Naive B cell (primary cell): ENCODE measurements at places on chromosomes 2 and 18.

- DNase-seq: no peak
Observed at GRCh38 chr2:143148757-143149156, 19.5 kb downstream of the ARHGAP15 start.

GRCh38 chr2:118990757-118991545 is 49.0 kb downstream of the MARCO start:
- DNase-seq: no peak

DNA sequence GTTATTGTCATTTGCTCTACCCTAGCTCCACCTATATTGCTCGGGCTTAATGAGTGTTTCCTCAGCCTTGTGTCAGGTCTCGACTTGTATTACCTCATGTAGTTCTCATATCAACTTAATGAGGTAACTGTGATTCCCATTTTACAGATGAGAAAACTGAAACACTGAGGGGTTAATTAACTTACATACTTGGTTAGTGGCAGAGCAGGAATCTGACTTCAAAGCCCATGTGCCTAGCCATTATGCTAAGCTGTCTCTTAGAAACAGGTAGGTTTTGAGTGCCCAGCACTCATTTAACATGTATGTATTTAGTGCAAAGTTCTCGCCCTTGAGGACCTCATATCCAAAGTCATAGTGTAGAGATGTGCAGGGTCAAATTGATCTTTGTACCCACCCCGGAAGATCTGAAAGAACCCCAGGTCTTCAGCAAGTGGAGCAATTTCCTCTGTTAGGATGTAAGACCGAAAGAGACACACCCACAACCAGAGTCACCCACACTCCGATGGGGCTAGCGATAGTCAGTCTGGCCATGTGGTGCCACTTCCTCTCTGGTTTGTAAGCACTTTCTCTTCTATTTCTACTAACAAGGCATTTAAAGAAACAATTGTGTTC is 121.0 kb upstream of the SLC39A10 start:
- peak; percentile 71 for DNase-seq

DNA sequence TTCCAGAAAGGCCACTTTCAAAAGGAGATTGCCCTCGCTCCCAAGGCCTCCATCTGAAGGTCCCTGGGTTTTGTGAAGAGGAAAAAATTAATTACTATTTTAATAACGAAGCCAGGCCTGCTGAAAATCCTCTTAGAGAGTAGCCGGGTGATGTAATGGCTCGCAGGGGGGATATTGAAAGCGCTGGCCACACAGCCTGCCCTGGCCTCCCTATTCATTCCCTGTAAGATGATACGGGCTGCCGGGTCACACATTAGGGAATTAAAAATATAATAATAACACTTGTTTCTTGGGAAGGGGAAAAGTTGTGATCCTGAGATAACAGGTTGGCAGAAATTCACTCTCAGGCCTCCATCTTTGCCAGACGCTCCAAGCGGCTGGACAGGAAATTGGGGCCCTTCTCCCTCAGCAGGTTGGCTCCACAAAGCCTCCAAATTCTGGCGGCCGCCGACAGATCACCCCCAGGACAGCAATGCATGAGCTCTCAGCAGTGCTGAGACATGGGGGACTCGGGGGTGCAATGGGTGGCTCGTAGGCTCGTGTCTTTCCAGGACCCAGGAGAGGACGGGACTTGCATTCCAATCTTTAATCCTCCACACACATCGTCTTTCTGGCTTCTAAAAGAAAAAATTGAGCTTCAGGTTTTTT is 299.9 kb upstream of the SALL3 start:
- DNase-seq: no peak

DNA sequence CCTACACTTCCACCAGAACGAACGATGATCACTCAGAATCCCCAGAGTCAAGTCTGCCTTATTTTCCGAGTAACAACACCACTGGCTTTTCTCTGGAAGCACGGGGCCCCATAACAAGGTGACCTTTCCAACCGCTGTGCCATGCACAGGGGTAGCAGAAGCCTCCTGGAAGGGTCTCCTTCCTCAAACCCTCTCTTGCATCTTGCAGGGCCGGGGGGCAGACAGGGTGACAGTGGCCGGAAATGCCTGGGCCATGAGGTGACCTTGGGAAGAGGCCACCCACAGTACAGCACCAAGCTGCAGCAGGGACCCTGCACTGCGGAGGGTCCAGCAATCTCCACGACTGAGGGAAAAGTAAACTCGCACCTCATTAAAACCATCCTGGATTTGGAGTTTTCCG is 108.5 kb downstream of the PXDN start:
- no peak for DNase-seq

DNA sequence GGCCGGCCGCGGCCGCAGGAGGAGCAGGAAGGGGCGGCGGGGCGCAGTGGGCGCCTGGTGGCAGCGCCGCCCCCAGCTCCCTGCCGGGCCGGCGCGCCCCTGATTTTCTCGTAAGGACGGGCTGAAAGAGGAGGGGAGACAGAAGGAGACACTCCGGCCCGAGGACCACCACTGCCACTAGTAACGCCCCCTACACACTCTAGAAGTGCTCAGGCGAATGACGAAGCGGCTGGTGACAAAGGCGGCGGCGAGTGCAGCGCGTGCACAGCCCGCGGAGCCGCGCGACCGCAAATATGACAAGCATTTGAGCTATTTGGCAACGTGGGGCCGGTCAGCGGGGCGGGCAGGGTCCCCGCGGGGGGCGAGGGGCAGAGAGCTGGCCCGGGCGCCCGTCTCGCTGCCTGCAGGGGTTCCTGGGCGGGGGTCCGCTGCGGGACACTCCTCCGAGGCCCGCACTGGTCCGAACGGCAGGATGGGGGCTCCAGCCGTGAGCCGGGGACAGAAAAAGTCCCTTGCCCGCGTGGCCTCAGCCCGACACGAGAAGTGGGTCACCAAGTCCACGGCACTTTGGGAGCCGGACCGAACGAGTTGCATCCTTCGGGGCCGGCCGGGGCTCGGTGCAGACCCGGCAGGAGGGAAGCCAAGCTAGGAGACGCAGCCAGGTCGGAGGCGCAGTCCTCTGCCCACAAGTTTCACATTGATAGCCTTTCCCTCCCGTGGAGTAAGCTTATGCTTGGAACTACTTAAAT is 524 bp upstream of the SERTAD2 start:
- DNase-seq: peak; percentile 80

DNA sequence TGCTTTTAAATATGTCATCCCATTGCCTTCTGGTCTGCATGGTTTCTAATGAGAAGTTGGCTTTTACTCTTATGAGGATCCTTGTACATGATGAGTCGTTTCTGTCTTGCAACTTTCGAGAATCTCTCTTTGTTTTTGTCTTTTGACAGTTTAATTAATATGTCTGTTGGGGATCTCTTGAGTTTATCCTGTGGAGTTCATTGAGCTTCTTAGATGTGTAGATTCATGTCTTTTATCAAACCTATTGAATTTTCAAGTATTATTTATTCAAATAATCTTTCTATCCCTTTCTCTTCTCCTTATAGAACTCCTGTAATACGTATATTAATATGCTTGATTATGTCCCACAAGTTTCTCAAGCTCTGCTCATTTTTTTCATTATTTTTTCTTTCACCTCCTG is 67.9 kb downstream of the TMEM185B start:
- no peak for DNase-seq

DNA sequence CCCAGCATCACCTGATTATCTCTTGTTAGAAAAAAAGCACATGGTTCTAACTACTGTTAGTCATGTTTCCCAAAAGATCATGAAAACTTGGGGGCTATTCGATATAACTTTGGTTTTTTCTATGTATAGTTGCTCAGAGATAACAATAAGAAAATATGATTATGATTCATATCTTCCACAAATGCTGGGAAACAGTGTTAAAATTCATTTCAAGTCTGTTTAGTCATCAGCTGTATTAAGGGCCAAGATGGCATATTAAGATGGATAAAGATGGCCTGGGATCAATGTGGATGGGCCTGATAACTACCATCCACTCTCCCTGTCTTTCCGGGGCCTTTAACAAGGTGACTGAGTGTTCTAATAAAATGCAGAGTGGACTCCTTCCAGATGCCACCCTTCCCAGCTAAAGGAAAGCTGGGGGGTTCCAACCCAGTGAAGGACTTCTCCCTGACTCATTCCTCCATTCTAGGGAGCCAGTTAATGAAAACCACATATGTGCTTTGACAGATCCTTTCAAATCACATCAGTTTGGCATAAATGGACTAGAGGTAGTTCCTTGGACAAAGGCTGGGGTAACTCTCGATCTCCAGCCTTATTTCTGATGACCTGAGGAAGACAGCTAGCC is 221.6 kb downstream of the VAPA start:
- no peak for DNase-seq

GRCh38 chr18:6328621-6329010 is 86.1 kb downstream of the L3MBTL4 start:
- DNase-seq: no peak

GRCh38 chr2:168336786-168337388 is 89.5 kb upstream of the STK39 start:
- peak; percentile 10 for DNase-seq

DNA sequence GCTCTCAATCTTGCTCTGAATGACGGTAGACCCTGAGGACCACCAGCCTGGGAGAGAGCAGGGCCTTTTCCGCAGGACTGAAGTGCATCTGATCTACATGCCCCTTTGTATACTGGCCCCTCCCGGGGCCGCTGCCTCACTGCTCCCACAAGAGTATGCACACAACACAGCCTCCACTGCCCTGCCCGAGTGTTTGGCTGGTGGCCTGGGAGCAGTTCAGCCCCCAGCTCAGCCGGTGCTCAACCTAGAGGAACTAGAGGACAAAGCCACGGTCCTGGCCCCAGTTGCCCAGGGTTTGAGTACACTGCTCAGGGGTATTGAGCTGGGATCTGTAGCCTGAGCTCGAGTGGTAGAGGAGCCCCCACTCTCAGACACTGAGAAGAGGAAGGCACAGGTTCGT is 118.9 kb upstream of the CAB39 start:
- DNase-seq: no peak

DNA sequence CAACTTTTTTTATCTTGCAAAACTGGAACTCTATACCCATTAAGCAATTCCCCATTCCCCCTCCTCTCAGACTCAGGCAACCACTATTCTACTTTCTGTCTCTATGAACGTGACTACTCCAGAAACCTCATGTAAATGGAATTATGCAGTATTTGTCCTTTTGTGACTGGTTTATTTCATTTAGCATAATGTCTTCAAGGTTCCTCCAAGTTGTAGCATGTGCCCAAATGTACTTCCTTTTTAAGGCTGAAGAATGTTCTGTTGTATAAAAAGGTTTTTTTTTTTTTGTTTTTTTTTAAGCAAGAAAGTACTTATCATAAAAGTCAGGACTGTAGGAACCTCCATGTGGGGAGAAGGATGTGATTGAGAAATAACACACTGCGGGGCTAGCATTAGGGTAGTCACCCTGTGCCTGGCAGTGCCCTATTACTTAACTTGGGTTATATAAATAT is 262.9 kb upstream of the FBXO11 start:
- no peak for DNase-seq

DNA sequence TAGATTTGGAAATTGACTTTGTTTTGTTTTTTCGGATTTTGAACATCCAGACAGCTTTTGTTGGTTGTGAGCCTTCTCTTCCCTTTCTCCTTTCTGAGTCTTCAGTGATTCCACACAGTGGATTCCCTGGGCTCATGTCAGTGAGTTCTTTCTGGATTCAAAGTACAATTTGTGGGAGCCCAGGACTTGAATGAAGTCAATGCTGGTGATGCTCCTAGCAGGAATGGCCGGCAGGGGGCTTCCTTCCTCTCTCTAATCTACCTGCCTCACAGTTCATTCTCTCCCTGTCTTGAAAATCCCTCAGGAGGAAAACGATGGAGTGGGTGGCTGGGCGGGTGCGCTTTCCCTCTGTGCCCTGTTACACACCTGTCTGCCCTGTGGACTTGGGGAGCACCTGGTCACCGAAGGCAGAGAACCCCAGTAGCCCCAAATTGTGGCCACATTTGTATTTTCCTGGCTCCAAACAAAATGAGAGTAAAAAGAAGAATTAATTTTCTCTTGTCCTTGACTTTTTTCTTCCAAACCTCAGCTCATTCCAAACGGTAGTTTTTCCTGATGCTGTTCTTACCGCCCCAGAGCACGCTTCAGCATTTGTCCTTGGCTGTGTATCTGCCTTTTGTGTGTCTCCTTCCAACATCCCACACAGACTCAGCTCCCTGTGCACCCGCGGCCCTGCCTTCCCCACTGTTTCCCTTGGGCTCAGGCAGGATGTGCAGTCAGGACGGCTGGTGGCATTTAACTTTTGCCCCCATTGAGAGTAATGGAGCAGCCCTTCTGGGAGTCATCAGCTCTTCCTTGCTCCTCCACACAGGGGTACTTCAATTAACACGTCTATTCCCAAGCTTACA is 86.6 kb downstream of the MARCO start:
- DNase-seq: no peak

DNA sequence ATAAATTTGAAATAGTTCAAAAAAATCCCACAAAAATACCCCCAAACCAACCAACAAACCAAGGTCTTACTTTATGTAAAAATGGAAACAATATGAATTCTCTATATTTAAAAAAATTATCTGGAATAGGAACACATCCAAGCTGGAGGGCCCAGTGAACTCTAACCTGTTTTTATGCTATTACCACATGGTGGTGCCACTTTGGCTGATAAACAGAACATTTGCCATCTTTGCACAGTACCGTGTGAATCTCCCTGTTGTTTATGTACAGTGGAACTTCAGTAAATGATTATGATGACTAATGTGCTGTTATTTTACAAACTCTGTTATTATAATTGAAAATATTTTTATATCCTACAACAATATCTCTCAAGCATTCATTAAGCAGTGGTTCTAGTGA is 145.3 kb upstream of the SMAD7 start:
- no peak for DNase-seq

DNA sequence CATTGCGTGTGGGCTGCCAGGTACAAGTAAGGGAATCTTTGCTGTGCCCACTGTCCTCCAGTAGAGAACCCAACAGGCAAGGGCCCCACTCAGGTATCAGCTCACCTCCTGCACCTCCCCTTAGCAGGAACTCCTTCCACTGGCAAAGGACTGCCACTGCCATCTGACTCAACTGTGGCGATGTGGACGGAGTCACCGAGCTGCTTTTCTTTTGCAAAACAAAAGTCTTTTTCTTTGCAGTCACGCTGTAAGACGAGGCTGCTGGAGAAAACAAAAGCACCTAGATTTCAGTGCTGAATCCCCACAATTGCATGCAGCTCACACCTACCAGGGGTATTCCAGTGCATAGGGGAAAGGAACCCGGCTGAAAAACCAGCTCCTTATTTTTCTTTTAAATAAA is 7.9 kb downstream of the MTERF4 start:
- DNase-seq: no peak

DNA sequence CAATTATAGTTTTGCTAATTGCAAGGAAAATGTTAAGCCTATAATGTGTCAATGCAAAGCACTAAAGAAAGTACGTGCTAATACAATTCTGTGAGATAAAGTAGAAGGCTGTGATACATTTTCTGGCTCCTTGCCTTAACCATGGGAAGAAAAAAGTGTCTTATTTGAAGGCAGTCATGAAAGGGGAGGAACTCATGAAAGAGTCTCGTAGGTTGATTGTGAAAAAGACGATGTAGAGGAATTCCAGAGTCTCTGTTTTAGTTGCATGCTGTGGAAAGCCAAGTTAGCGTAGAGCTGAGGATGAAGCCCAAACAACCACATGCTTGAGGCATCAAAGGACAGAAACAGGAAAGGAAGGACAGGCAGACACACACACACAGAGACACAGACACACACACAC is 214.1 kb downstream of the MEIS1 start:
- no peak for DNase-seq
